ENCODE measurements at places on chromosomes 1 and 21.

- DNase-seq: no peak
Observed at GRCh38 chr21:34946916-34947534, 102.1 kb downstream of the RUNX1 start.

DNA sequence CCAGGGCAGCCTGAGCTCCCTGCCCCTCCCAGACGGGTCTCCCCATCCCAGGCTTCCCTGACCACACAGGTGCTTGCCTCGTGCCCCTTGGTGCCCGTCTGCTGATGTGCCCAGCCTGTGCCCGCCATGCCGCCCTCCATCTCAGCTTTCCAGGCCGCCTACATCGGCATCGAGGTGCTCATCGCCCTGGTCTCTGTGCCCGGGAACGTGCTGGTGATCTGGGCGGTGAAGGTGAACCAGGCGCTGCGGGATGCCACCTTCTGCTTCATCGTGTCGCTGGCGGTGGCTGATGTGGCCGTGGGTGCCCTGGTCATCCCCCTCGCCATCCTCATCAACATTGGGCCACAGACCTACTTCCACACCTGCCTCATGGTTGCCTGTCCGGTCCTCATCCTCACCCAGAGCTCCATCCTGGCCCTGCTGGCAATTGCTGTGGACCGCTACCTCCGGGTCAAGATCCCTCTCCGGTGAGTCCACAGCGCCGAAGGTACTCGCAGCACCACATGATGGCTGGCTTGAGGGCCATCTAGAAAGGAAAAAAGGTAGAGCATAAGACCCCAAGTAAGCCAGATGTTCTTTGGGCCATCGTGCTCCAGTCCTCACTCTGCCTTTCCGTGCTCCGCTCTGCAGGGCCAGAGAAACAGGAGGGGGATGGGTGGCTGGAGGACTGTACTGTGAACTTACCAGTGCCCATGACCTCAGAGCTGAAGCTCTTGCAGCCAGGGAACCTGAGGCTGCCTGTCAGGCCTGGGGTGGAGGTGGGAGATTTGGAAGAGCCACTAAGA is 1.4 kb downstream of the ADORA1 start:
- DNase-seq: no peak

DNA sequence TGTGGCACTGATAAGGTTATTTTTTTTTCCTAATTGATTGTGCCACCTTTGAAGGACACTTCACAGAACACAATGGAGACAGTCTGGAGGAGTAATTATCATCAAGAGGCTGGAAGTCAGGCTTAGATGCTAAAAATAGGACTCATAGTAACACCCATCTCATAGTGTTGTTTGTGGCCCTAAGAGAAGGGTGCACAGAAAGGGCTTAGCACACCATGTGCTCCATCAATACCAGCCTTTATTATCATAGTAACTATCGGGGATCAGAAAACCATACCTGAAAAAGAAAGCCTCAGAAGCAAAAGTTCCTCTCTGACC is 11.9 kb downstream of the NIPAL3 start:
- DNase-seq: no peak

DNA sequence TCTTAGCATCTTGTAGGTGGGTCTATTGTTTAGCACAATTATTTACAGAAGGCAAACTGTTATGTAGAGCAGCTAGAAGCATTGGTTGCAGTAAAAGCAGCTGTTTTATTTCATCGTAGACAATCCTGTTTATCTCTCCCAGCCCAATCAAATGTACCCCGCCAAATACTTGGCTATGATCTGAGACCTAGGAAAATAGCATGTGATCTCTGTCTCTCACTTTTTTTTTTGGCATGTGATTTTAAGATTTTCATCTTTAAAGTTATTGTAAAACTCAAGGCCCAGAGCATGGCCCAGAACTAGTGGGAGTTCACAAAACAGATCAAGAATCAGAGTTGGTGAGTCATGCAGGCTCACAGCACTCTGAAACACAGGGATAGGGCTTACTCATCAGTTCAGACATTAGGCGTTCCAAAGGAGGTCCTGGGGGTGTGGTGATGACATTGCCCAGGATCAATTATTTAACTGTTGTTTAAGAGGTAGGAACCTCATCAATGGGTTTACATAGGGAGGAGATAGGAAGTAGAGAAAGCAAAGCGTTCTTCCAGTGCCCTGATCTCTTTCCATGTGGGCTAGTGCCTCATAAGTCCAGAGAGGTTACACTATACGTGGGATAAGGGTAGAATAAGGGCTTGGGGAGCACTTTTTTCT is 40.2 kb downstream of the TBX19 start:
- no peak for DNase-seq

DNA sequence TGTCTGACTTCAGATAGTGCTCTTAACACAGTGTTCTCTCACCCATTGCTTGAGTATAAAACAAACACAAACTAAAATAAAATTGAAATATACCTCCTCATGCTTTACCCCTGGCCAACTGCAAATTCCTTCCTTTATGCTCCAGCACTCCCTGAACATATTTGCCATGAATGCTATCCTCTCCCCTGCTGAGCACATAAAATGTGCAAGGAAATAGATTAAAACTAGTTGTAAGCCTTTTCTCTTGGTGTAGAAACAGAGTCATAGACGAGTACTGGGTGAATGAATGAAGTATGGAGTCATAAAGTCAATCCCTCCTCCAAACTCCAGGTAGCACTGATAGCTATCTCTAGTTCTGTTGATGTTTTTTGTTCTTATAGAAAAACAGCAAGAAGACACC is 2.6 kb downstream of the GPR161 start:
- no peak for DNase-seq

- DNase-seq: no peak
Observed at GRCh38 chr1:228478912-228479711, 8.1 kb upstream of the RNF187 start.

- DNase-seq: no peak
Observed at GRCh38 chr1:100279954-100280682, 14.1 kb downstream of the RTCA start.

GRCh38 chr1:21308847-21309652 is 18.8 kb upstream of the ECE1 start:
- DNase-seq: no peak

Data from CD4-positive, alpha-beta T cell treated with Interleukin-15 for 4 hours (primary cell).